ENCODE measurements at places on chromosomes 5 and 9.

GRCh38 chr5:143399616-143400540 is 3.6 kb downstream of the NR3C1 start:
- no peak for DNase-seq

GRCh38 chr5:13133951-13134350 is 810.5 kb downstream of the DNAH5 start:
- no peak for DNase-seq

GRCh38 chr5:107805824-107806223 is 135.1 kb upstream of the EFNA5 start:
- no peak for DNase-seq

- DNase-seq = no peak
Observed at GRCh38 chr5:40410231-40410861, 269.4 kb upstream of the PTGER4 start.

DNA sequence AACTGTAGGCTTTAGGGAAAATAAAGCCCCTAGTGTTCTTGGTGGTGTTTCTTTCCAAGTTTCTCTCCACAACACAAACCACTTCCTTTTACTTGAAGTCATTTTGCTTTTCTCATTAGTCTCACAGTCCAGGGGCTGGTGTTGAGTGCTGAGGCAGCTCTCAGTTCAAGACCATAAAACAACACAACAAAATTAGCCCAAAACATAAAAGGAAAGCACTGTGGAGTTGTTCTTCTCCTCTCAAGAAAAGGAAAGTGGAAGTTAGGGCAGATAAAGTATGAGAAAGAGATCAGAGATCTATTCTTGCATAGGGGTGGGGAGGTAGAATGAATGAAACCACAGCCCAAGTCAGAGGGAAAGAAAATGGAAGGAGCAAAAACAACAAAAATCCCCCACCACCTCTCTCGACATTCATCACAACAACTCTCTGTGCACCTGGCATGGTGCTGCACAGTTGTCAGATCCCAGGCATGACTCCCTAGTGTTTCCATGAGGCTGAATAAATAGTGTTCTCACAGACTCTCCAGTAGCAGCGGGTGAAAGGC is 569.9 kb downstream of the RAB3C start:
- no peak for DNase-seq

- DNase-seq = no peak
Observed at GRCh38 chr5:138544181-138545134, 1.4 kb upstream of the ETF1 start.

DNA sequence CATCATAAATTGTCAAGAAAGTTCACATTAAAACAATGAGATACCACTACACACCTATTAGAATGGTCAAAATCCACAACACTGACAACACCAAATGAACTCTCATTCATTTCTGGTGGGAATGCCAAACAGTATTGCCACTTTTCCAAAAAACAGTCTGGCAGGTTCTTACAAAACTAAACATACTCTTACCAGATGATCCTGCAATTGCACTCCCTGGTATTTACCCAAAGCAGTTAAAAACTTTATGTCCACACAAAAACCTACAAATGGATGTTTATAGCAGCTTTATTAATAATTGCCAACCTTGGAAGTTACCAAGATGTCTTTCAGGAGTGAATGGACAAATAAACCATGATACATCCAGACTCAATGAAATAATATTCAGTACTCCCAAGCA is 56.8 kb downstream of the ZNF608 start:
- no peak for DNase-seq

GRCh38 chr5:109688630-109688969 is 1.1 kb upstream of the MAN2A1 start:
- DNase-seq = no peak

DNA sequence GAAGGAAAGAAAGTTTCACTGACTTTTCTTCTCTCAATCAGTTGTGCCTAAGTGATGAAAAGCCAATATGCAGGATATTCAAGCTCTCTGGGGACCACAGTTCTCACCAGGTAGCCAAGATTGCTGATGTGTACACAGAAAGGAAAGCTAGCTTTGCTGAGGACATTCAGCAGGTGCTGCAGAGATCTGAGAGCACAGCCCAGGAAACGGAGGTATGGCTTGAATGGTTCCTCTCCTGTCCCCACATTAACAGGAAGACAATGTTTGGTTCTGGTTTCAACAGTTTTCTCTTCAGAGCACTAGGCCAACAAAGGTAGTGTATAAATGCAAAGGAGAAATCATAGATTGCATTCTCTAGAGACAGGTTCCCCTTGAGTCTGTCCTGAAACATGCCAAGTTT is 69.6 kb downstream of the PTPDC1 start:
- DNase-seq = no peak

- DNase-seq = no peak
Observed at GRCh38 chr5:77832166-77832770, 56.1 kb upstream of the TBCA start.

- DNase-seq = no peak
Observed at GRCh38 chr5:144429405-144429804, 258.7 kb downstream of the KCTD16 start.

DNA sequence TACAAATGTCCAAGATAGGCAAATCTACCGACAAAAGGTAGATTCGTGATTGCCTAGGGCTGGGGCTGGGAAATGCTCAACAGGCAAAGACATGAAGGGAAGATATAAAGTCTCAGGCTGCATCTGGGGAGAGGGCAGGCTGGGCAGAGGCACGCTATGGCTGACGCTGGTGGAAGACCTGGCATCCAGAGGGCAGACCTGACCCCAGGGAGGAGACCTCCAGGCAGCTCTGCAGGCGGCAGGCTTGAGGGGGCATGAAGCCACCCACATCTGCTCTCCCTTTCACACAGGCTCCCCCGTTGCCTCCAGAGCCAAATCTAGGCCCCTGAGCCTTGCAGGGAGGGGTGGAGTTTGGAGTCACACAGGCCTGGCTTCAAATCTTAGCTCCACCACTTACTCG is 145.5 kb downstream of the PAX5 start:
- DNase-seq = no peak

DNA sequence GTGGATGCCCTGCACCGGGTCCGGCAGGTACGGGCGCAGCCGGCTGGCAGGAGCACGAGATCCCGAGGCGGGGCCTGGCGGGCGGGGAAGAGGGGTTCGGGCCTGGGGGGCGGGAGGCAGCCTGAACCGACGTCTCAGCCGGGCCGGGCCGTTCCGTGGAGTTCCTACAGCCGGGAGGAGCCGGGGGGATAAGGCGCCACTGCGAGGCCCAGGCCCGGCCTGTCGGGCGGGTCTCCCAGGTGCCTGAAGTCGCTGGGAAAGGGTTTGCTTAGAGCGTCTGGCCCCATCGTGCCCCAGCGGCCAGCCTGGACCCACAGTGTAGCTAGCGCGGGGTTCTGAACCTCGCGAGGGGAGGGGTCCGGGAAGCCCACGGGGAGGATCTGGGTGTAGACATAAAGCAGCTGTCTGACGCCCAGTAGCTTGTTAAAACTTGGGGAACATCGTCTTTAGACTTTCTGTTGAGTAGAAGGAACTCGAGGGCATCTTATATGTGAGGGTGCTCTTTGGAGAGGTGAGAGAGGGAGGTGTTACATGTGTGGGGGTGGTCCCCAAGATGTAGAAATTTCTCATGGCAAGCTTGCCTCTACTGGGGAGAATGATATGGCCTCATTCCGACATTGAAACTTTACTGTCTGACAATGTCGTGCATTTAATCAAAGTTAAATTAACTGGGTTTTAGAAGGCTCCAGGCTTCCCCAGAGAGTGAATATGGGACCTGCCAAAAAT is 524 bp downstream of the FUBP3 start:
- DNase-seq = no peak

GRCh38 chr9:113818391-113818790 is 57.7 kb upstream of the ZNF618 start:
- DNase-seq = no peak

- no peak for DNase-seq
Observed at GRCh38 chr9:16241231-16241630, 629.2 kb downstream of the BNC2 start.

GRCh38 chr5:137071526-137071925 is 427.6 kb downstream of the SPOCK1 start:
- no peak for DNase-seq

DNA sequence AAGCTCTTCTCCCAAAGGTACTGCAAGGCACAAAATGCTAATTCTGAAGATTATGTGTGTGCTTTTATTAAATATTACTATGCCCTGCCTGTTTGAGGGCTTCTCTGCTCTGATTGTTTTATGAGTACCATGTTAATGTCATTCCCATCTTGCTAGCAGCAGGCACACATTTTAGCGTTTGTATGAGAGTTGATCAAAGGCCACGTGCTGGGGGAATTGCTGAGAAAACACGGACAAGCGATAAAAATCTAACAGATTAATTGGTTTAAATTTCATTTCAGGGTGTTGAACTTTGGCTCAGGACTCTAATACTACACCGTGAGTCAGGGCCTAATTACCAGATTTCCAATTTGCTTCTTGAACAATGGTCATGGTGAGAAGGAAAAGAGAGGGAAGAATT is 298.4 kb downstream of the EBF1 start:
- no peak for DNase-seq

GRCh38 chr9:99135456-99135855 is 30.5 kb downstream of the TGFBR1 start:
- no peak for DNase-seq

DNA sequence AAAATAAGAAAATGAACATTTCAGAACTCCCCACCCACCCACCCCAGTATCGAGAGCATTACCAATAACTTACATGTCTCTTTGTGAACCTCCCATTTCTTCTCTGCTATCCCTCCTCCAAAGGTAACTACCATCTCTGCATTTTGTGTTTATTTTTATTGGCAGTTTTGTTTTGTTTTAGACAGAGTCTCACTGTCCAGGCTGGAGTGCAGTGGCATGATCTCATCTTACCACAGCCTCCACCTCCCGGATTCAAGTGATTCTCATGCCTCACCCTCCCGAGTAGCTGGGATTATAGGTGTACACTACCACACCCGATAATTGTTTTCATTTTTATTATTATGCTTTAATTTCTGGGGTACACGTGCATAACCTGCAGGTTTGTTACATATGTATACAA is 21.7 kb upstream of the GLIS3 start:
- no peak for DNase-seq

GRCh38 chr9:130982636-130983358 is 26.2 kb upstream of the LAMC3 start:
- DNase-seq = no peak

DNA sequence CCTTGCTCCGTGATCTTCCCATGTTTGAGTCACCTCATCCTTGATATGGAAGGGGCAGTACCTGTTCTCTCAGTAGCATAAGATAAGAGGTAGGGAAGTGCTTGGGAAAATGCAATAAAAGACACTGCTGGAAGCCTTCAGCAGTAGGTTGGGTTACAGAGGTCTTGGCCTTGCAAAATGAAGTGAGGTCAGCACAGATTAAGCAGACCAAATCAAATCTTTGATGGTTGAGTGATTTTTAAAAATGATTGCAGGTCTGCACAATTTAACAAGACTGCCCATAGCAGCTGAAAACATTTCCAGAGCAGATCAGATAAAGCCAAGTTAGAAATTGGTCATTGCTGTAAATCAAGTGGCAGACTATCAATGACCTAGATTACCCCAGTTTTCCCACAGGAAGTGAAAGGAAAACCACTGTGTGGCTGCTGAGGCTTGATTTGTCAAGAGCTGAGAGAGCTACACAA is 32.9 kb downstream of the PALM2AKAP2 start:
- no peak for DNase-seq

DNA sequence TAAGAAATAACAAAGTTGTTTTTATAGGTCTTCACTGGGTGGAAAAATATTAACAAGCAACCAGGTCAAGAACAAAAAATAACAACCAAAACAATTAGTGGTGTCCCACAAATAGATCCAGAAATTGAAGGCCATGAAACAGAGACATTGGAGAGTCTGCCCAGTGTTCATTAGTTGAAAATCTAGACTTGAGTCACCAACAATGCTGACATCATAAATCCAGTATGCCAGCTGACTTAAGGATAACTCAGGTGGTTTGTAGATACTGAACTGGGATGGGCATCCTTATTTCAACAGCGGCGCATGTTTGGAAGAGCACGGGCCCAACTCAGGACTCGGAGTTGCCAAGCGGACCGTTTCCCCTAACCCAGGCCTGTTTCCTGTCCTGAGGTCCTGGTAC is 80.7 kb upstream of the TNFAIP8 start:
- no peak for DNase-seq

DNA sequence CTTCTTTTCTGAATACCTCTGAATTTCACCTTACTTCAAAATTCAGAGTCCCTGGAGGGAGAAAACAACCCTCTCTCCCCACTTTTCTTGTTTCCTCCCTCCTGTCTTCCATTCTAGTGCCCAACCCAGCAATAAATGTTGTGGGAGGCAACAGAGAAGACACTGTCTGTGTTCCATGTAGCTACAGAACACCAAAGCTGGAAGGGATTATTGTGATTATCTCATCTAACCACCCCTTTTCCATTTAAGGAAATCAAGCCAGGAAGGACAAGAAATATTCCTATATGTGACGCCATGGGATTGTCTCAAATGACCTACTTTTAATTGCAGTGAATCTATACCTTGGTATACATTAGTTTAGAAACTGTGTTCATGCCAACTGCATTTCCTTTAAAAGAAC is 476.6 kb upstream of the TNC start:
- no peak for DNase-seq

DNA sequence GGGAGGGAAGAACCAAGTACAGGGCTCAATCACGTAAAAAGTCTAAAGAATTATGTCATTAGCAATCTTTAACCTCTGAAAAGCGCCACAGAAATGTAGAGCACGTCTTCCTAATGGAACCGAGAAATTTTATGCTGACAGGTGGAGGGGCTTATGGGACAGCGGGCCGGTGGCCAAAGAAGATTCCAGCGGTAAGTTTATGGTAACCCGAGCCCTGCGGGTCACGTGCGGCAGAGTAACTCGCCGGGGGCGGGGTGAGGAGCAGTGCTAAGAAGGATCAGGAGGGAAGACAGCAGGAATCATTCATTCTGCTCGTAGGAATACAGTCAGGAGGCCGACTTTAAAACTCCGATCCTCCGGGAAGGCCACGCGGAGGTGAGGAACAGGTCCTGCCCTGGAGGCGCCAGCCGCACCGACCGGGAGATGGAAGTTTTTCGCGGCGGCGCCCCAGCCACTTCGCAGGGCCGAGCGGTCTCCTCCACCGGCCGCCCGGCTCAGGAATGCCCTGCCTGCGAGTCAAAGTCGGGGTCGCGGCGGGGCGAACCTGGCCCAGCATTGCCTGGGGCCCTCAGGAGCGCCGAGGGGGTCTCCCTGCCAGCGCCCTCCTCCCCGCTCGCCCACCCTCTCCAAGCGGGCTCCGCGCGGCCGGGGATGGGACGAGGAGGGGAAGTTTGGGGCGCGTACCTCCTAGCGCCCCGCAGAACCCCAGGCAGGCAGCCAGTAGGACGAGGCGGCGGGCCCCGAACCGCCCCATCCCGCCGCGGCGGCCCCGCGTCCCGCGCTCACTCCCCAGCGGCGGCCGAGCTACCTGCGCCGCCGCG is 101.8 kb downstream of the ESM1 start:
- DNase-seq = peak; percentile 48

- DNase-seq = no peak
Observed at GRCh38 chr9:112443200-112443599, 43.4 kb upstream of the KIAA1958 start.

DNA sequence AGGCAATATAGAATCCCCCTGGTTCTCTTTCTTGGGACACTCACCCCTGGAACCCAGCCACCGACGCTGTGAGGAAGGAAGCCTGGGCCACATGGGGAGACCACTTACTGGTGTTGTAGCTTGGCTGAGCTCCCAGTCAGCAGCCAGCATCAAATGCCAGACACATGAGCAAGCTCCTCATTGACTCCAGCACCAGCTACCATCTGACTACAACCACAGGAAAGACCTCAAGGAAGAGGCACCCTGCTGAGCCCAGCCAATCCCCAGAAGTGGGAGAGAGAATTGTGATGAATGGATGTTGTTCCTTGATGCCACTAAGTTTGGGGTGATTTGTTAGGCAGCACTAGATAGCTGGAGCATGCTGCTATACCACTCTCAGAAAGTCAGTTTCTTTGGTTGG is 36.0 kb downstream of the BNIP1 start:
- no peak for DNase-seq
